ENCODE measurements at places on chromosomes 6 and 20.

DNA sequence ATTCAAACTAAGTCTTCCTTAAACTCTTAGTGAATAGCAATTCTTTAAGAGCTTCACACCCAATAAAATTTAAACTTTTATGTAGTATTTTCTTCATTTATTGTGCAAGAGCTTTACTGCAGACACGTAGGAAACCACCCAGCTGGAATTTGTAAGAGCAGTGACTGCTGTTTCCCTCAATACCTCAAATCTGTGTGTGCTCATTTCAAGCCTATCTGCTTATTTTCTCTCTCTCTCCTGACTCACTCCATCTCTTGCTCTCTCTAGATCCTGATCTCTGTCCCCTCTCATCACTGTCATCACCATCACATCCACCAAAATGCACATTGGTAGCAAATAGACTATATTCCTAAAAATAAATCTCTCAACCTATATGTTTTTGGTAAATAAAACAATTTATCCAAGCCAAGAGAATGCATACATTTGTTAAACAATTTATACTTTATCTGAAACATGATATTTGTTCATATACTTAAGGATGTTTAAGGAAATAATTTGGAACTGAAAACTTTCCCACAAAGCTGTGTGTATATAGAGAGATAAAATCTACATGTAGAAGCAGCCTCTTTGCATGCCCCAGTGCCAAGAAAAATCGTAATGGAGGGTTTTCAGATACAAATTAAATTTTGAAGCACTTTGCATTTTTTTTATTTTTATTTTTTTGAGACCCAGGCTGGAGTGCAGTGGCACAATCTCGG lies 273.0 kb downstream of the TFAP2A start:
- no peak for DNase-seq

DNA sequence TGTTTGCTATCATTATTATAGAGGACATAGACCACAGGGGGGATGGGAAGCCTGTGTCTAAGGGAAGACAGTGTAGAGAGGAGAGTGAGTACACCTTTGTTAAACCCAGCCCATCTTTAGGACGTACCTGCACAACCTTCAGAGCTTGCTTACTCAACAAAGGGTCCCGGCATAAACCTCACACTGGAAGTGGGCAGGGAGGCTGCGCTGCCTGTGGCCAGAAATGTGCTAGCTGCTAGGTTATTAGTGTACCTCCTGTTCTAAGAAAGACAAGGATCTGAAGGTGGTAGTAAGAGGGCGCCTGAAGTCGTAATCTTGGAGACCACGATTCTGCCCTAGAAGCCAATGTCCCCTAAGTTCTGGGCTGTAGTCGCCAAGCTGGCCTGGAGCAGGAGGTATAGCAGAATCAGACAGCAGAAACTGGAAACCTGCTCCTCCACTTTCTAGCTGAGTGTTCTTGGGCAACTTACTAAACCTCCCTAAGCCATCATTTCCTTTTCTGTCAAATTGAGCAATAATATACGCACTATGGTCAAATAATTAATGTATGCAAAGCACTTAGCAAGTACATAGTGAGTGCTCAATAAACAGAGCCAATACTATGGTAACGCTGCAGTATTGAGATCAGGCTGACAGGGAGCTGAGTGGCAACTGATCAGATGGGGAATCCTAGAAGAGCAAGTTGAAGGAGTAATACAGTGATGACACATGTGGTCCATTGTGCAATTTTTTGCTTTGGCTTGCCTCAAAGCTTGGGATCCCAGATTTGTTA lies 16.8 kb upstream of the AKIRIN2 start:
- DNase-seq = no peak

DNA sequence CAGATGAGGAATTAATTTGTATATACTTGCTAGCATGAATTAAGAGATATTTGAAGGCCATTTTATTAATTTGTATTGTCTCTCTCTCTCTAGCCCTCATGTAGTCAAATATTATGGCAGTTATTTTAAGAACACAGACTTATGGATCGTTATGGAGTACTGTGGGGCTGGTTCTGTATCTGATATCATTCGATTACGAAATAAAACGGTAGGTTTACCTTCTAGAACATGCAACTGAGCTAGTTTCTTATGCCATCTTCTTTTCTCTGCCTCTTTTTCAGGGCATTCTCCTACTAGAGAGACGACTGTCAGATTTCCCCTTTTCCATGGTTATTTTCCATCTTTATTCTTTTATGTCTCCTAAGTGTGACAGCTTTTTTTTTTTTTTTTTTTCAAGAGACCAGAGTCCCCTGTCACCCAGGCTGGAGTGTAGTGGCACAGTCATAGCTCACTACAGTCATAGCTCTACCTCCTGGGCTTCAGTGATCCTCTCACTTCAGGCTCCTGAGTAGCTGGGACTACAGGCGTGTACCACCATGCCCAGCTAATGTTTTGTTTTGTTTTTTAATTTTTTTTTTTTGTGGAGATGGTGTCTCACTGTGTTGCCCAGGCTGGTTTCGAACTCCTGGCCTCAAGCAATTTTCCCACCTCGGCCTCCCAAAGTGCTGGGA lies 15.6 kb downstream of the STK4 start:
- DNase-seq = no peak

- DNase-seq = no peak
Measured at GRCh38 chr20:62885046-62885895, 23.6 kb upstream of the TCFL5 start.

GRCh38 chr20:45861221-45862075 lies 4.0 kb downstream of the ZSWIM3 start:
- no peak for DNase-seq

Data from omental fat pad (tissue), 4 donors.